ENCODE measurements at places on chromosomes 12 and 14.

GRCh38 chr14:23351681-23352505 lies 794 bp downstream of the SLC22A17 start:
- no peak for DNase-seq

- DNase-seq = no peak
These were observed 202.3 kb upstream of the CDKN3 start for GRCh38 chr14:54194501-54194900.

- DNase-seq = peak; percentile 74
These were observed 6.0 kb upstream of the CHD4 start for GRCh38 chr12:6613015-6613775.

DNA sequence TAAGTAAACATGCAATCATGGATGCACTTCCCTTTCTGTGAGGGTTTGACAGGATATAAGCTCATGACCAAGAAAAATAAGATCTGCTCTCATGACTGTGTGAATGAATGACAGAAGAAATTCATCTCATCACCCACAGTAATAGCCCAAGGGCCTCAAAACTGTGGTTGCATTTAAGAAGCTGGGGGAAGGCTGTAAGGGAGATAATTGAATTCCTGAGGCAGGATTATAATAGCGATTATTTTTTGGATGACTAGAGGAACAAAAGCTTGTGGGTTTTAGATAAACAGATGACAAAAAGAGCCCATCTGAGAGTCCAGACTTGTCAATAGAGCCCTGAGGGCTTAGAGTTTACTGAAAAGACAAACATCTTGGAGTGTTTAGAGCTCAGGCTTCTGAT lies 161.2 kb downstream of the NTF3 start:
- DNase-seq = no peak

DNA sequence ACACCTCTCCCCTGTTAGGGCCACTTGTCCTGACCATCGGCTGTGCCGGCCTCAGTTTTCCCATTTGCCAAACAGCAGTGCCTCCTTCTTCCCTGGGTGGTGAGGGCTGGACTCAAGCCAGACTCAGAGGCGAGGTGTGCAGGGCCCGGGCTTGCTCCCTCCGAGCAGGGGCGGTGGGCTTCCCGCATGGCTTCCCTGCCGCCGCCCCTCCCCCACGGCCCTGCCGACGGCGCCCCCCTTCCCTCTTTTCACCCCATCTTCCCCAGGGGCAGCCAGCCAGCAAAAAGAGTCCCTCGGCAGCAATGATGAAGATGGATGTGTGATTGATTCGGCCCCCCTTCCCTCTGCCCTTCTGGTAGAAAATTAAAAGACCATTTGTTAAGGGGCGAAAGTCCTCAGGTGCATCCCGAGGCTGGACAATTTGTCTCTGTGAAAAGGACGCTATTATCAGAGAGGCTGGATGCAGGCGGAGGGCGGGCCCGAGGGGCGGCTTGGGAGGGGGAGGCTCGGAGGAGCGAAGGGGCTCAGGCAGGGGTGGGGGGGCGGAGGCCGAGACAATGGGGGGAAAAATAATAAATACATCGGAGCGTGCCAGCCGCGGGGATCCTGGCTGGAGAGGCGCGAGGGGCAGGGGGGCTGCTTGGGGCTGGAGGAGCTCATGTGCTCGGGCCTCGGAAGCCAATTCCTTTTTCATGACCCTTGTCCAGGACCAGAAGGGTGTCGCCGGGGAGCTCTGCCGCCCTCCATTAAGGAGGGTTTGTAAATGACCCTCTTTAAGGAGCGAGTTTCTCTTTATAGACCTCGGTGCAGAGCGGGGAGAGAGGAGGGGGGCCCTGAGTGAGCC lies 48.0 kb upstream of the LHX5 start:
- no peak for DNase-seq

All from activated naive CD4-positive, alpha-beta T cell treated with anti-CD3 and anti-CD28 coated beads, Interleukin-2, amount 10 ng/mL, durations not matched to agents 7 days and 5 days (primary cell).